Activated naive CD8-positive, alpha-beta T cell treated with anti-CD3 and anti-CD28 coated beads for 36 hours (primary cell): ENCODE measurements at places on chromosomes 4 and X.

- no peak overlapping the region for H3K4me3 ChIP-seq
- DNase-seq = no peak
- H3K36me3 ChIP-seq = no peaks in the 10 kb centered on the region
- H3K4me1 ChIP-seq = no peaks in the 10 kb centered on the region
- H3K27ac ChIP-seq = no peak overlapping the region
These were observed 90.0 kb upstream of the GRPR start for GRCh38 chrX:16033331-16033730.

- DNase-seq = no peak
- no peak overlapping the region for H3K4me3 ChIP-seq
- H3K27ac ChIP-seq = no peak overlapping the region
- no peaks in the 10 kb centered on the region for H3K36me3 ChIP-seq
These were observed 117.1 kb downstream of the TMEM164 start for GRCh38 chrX:110120025-110120424.

- no peak for DNase-seq
- H3K4me3 ChIP-seq = no peak overlapping the region
- no peak overlapping the region for H3K27ac ChIP-seq
These were observed 298.0 kb upstream of the TET2 start for GRCh38 chr4:104848597-104849225.

GRCh38 chr4:28310926-28311325, 1450.3 kb downstream of the STIM2 start:
- H3K36me3 ChIP-seq = no peaks in the 10 kb centered on the region
- no peak overlapping the region for H3K4me3 ChIP-seq
- no peaks in the 10 kb centered on the region for H3K27me3 ChIP-seq
- H3K27ac ChIP-seq = no peak overlapping the region
- no peaks in the 10 kb centered on the region for H3K4me1 ChIP-seq

DNA sequence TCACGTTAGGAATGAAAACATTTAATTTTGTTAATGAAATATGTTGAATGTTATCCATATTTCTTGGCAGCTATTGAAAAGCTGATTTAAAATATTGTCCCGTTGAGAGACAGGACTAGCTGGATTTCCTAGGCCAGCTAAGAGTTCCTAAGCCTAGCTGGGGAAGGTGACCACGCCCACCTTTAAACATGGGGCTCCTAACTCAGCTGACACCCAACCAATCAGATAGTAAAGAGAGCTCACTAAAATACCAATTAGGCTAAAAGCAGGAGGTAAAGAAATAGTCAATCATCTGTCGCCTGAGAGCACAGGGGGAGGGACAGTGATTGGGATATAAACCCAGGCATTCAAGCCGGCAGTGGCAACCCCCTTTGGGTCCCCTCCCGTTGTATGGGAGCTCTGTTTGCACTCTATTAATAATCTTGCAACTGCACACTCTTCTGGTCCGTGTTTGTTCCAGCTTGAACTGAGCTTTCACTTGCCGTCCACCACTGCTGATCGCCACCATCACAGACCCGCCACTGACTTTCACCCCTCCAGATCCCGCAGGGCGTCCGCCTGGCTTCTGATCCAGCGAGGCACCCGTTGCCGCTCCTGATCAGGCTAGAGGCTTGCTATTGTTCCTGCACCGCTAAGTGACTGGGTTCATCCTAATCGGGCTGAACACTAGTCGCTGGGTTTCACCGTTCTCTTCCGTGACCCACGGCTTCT, 308.9 kb downstream of the GLUD2 start:
- H3K36me3 ChIP-seq = no peaks in the 10 kb centered on the region
- H3K4me3 ChIP-seq = no peak overlapping the region
- no peak for DNase-seq
- H3K4me1 ChIP-seq = no peaks in the 10 kb centered on the region
- H3K27me3 ChIP-seq = no peaks in the 10 kb centered on the region

GRCh38 chr4:140253556-140254027, 99.6 kb upstream of the MAML3 start:
- H3K4me1 ChIP-seq = peaks cover 20% of the 10 kb centered on the region
- H3K27ac ChIP-seq = no peak overlapping the region
- DNase-seq = no peak
- H3K27me3 ChIP-seq = peaks cover 13% of the 10 kb centered on the region
- peak overlapping the region; percentile 47 for H3K4me3 ChIP-seq

GRCh38 chrX:103831342-103831802, 685 bp downstream of the RAB9B start:
- no peak for DNase-seq
- H3K27me3 ChIP-seq = peaks cover 13% of the 10 kb centered on the region
- H3K4me1 ChIP-seq = no peaks in the 10 kb centered on the region
- peak overlapping the region; percentile 76 for H3K4me3 ChIP-seq
- no peak overlapping the region for H3K27ac ChIP-seq

DNA sequence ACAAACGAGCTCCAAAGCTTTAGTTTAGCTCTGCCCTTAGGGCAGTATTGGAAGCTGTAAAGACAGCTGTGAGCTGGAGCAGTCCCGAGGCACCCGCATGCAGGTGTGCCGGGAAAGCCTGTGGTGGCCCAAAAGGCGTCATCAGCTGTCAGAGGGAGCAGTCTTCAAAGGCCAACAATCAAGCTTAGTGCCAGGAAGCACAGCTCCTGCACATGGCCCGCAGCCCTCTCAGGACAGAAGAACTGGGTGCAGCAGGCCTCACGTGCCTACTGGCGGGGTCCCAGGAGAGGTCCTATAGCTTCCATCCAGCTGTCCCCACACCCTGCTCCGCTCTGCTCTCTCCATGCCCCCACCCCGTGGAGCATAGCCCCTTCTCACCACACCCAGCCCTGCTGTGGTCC, 92.2 kb upstream of the TRIM2 start:
- H3K4me1 ChIP-seq = peaks cover 6% of the 10 kb centered on the region
- H3K27ac ChIP-seq = no peak overlapping the region

DNA sequence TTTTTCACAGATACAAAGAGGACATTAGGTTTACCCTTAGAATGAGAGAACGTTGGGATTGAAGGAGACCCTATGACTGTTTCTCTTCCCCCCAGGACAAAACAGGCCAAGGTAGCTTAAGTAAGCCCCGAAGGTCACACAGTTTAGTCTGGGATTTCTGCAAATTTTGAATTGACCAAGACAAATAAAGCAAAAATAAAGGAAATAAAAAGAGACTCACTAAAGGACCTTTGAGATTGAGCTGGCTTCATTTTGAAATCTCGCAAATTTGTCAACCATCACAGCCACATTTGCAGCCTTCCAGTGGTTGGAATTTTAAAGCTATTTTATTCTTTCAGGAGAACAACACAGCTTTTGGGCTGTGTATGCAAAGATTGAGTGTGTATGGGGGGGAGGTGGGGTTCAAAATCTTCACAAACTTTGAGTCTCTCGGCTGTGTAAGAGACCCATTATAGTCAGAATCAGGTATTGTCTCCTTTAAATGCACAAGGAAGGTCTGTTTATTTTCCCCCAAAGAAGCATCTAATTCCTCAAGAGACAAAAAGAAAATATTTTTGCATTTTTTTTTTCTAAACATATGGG, 4.2 kb downstream of the TMSB4X start:
- H3K4me3 ChIP-seq = peak overlapping the region; percentile 88
- H3K36me3 ChIP-seq = peaks cover 40% of the 10 kb centered on the region
- peaks cover 43% of the 10 kb centered on the region for H3K4me1 ChIP-seq

- no peaks in the 10 kb centered on the region for H3K36me3 ChIP-seq
- peak overlapping the region; percentile 22 for H3K4me3 ChIP-seq
- no peak overlapping the region for H3K27ac ChIP-seq
- no peaks in the 10 kb centered on the region for H3K27me3 ChIP-seq
These were observed 10.0 kb upstream of the ELF4 start for GRCh38 chrX:130120321-130120731.

GRCh38 chr4:7261087-7261486, 68.7 kb downstream of the SORCS2 start:
- no peak overlapping the region for H3K27ac ChIP-seq
- H3K27me3 ChIP-seq = no peaks in the 10 kb centered on the region
- H3K4me1 ChIP-seq = no peaks in the 10 kb centered on the region

DNA sequence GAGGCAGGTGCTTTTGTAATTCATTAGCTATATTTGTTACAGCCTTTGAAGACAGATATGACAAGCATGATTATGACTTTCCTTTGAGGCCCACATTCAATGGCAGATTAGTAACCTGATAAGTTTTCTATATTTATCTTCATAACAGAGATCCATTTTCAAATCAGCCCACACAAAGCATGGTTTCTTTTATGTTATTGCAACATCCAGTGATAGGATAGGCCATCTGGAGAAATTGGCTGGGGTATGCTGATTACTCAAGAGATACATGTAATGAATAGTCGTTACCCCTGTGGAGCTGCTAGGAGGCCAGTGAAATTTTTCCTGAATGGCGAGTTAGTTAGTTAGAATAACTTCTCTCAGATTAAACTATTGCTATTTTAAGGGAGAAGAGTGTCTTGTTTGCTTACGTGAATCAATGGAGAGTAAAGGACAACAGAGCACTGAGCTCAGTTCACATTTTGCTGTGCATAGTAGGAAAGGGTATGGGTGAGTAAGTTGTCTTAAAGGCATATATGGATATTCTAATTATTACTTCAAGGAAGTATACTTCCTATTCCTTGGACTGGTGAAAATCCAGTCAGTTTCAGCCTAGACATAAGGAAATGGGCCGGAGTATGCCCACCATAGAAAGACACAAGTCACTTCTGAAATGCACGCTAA, 79.2 kb upstream of the DKK2 start:
- H3K4me1 ChIP-seq = no peaks in the 10 kb centered on the region
- H3K27me3 ChIP-seq = no peaks in the 10 kb centered on the region
- DNase-seq = no peak
- no peak overlapping the region for H3K27ac ChIP-seq

DNA sequence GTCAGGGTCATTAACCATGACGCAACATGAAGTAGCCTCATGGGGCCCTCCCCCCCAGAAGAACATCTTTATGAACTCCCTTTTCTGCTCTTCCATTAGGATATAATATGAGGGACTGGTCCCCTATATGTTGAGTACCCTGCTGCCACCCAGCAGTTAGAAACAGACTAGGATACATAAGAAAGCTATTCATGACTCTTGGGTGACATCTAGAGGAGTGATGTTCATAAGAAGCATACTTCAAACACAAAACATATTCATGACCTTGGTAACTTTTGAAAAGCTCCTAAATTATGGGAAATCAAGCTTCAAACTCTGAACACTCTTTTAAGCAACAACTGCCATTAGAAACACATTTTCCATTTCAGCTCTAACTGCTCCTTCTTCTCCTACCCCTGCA, 155.2 kb upstream of the SPIN4 start:
- H3K27me3 ChIP-seq = no peaks in the 10 kb centered on the region
- H3K27ac ChIP-seq = no peak overlapping the region
- peaks cover 4% of the 10 kb centered on the region for H3K36me3 ChIP-seq
- no peak for DNase-seq
- H3K4me1 ChIP-seq = peaks cover 7% of the 10 kb centered on the region

GRCh38 chr4:498328-498904, 540 bp downstream of the ZNF721 start:
- H3K27me3 ChIP-seq = no peaks in the 10 kb centered on the region
- peak overlapping the region; percentile 94 for H3K4me3 ChIP-seq
- no peak for DNase-seq

GRCh38 chr4:126701756-126702155, 931.0 kb upstream of the INTU start:
- no peak for DNase-seq
- H3K4me3 ChIP-seq = no peak overlapping the region
- H3K36me3 ChIP-seq = no peaks in the 10 kb centered on the region
- no peaks in the 10 kb centered on the region for H3K4me1 ChIP-seq
- H3K27me3 ChIP-seq = no peaks in the 10 kb centered on the region

- H3K4me1 ChIP-seq = no peaks in the 10 kb centered on the region
- H3K27ac ChIP-seq = no peak overlapping the region
- no peaks in the 10 kb centered on the region for H3K36me3 ChIP-seq
These were observed 148.9 kb downstream of the SOX3 start for GRCh38 chrX:140355922-140356321.

DNA sequence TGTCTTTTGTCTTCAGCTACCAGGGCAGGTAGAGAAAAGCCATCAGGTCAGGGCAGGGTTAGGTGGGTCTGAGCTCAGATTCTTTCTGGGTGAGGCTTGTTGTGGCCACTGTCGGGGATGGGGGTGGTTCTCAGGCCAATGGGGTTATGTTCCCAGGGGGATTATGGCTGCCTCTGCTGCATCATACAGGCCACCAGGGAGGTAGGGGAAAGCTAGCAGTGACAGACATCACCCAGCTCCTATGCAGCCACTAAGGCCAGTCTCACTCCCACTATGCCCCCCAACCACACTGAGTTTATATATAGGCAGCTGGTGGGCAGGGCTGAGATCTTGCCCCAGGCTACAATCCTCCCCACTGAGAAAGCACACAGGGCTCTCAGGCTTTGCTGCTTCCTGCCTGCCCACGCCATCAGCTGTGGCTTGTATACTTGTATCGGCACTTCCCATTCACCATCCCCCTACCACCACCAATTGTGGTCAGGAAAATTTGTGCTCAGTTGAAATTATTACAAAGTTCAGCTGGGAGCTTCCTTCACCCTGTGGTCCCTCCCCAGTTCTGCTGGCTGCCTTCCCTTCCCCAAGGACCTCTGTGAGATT, 72.6 kb upstream of the PTPN13 start:
- no peaks in the 10 kb centered on the region for H3K4me1 ChIP-seq
- DNase-seq = no peak
- H3K27me3 ChIP-seq = peaks cover 27% of the 10 kb centered on the region
- H3K4me3 ChIP-seq = no peak overlapping the region
- no peaks in the 10 kb centered on the region for H3K36me3 ChIP-seq

- peaks cover 8% of the 10 kb centered on the region for H3K36me3 ChIP-seq
- DNase-seq = no peak
- H3K27me3 ChIP-seq = no peaks in the 10 kb centered on the region
- H3K4me3 ChIP-seq = no peak overlapping the region
These were observed 345.4 kb upstream of the GATB start for GRCh38 chr4:152106113-152106763.

- no peaks in the 10 kb centered on the region for H3K27me3 ChIP-seq
- H3K36me3 ChIP-seq = no peaks in the 10 kb centered on the region
- DNase-seq = no peak
- H3K4me1 ChIP-seq = peaks cover 1% of the 10 kb centered on the region
- no peak overlapping the region for H3K4me3 ChIP-seq
These were observed 8.1 kb downstream of the RIPPLY1 start for GRCh38 chrX:106894978-106895452.

DNA sequence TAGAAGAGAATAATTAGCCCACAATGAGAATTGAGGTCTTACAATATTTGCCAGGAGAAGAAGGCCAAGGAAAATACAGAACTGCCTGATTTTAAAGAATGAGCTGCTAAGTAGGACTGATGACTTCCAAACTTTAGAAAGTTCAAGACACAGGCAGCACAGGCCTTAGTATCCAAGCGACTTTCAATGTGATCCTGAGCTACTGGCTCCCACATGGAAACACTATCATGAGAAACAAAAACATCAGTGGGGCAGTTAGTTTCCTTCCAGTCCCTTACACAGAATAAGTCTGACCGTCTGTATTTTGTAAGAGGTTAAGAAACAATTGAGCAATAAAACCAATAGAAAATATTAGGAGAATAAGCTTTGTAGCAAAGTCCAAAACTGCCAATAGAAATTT, 251.4 kb downstream of the COL25A1 start:
- no peak for DNase-seq
- no peaks in the 10 kb centered on the region for H3K36me3 ChIP-seq
- no peak overlapping the region for H3K27ac ChIP-seq

- no peaks in the 10 kb centered on the region for H3K4me1 ChIP-seq
- no peak overlapping the region for H3K27ac ChIP-seq
- no peak for DNase-seq
- no peaks in the 10 kb centered on the region for H3K36me3 ChIP-seq
- no peak overlapping the region for H3K4me3 ChIP-seq
- H3K27me3 ChIP-seq = no peaks in the 10 kb centered on the region
These were observed 89.3 kb upstream of the CYLC1 start for GRCh38 chrX:83771664-83772063.

GRCh38 chr4:40439519-40439918, 104.4 kb downstream of the CHRNA9 start:
- H3K4me3 ChIP-seq = no peak overlapping the region
- no peaks in the 10 kb centered on the region for H3K36me3 ChIP-seq
- H3K27me3 ChIP-seq = no peaks in the 10 kb centered on the region
- H3K27ac ChIP-seq = no peak overlapping the region
- no peak for DNase-seq
